ENCODE measurements at places on chromosomes 5 and 9.
A peak's percentile ranks its signal among the peaks of the same experiment; 100 is the strongest.

- no peak for DNase-seq
Observed at GRCh38 chr9:18429070-18429469, 44.9 kb upstream of the ADAMTSL1 start.

DNA sequence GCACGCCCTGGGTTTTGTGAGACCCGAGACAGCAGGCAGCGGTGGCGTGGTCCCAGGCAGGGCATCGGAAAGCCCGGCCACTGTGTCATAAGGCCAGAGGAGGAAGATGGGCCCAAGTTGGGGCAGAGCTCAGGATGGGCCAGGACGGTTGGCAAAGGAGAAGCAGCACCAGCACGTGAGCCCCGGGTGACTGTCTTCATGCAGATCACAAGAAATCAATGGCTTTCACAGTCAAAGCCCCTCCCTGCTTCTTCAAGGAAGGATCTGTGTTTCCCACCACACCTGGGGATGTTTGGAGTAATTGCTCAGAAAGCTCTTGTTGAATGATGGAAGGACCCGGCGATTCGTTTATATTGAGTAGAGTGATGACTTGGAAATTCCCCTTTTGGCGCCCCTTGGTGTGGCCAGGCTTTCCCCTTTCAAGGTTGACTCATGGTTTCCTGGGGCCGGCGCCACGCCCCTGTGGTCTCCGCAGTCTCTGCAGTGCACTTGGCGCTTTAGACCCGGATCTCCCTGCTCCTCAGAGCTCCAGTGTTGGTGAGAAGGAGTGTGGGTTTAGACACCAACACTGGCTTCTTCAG lies 52.1 kb downstream of the IL31RA start:
- DNase-seq: no peak

GRCh38 chr9:89701221-89701798 lies 96.5 kb downstream of the GADD45G start:
- no peak for DNase-seq

DNA sequence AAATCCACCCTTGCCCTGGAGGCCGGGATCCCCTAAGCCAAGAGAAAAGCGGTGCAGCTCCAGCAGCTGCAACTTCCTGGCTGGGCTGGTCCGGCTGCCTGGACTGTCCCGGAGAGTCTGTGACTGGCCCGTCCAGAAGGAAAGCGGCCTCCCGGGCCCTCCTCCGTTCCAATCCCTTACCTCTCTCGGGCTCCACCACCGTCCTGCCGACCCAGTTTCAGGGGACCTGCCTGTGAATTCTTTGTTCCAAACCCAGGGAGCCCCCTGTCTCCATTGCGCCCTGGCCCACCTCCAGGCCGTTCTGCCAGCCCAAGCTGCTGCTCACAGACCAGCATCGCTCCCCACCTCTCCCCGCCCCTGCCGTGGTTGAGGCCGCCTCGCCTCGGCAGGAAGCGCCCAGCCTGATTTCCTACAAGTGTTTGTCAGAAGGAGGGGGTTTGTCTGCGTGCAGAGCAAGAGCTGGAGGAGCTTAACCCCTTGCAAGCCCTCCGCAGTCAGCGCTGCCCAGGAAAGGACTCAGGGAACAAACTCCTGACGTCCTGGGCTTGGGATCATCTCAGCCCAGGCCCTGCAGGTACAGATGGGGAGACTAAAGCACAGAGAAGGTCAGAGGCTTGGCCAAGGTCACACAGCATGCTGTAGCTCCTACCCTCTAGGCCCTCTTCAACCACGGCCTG lies at the start of gene AKNA:
Gene AKNA, minus strand, starts transcription at position 303 of the 677 bp plus-strand sequence. CDS start 6,649 bp downstream, outside the sequence.
- no peak for DNase-seq

DNA sequence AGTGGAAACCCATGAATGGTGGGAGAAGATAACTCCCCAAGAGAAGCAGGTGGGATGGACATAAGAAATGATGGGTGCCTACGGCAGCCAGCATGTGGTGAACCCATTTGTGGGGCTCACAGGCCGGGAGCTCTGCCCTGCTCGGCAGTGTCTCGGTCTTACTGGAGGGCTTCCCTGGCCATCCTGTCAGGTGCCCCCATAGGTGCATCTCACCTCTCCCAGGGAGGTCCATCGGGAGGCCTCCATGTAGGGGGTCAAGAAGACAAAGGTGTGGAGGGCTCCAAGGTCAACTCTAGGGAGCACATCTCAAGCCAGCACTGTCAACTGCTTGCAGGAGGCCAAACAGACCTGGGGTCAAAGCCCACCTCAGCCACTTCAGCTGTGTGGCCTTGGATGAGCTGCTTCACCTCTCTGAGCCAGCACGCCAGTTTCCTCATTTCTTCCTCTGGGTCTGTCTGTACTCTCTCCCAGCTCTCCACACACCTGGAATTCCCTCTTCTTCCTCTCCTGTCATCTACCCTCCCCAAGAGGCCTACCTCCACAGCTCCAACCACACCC lies 10.5 kb upstream of the ADGRD2 start:
- no peak for DNase-seq

DNA sequence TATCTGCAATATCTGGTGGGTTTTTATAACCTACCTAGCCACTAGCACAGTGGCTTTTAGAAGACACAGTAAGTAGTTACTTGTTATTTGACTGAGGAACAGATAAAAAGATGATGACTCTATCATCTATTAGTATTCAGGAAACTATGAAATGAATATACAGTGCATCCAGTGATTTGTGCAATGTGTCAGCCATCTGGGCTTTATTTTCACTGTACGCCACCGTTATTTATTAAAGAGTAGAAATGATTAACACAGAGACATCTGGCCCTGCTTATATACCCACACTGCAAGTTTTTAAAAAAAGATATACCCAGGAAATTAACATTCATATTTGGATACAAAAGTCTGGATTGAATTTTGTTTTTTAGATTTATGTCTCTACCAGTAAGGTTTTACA lies 408.4 kb downstream of the PDE4D start:
- no peak for DNase-seq

GRCh38 chr9:85142496-85142911 lies 473.0 kb downstream of the NTRK2 start:
- no peak for DNase-seq

DNA sequence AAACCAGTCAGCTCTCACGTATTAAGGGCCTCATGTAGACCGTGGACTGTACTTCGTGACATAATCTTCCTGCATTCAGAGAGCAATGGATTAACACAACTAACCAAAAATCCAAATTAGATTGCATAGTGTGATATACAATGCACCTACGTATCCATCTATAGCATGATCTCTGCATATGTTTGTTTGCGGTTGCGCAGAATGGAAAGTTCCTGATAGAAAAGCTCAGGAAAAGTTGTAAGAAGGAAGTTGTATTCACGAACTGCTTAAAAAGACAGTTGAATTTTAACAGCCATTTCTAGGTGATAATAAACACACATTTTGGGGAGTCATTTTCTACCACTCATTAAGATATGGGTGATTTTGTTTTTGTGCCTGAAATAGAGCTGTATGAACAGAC lies 869.0 kb downstream of the TLE4 start:
- no peak for DNase-seq

- DNase-seq: no peak
Observed at GRCh38 chr5:139401546-139401945, 2.3 kb downstream of the SPATA24 start.

GRCh38 chr5:54883374-54884194 lies 101.8 kb downstream of the ESM1 start:
- peak; percentile 43 for DNase-seq

GRCh38 chr9:135036861-135037465 lies 50.5 kb upstream of the OLFM1 start:
- DNase-seq: no peak

DNA sequence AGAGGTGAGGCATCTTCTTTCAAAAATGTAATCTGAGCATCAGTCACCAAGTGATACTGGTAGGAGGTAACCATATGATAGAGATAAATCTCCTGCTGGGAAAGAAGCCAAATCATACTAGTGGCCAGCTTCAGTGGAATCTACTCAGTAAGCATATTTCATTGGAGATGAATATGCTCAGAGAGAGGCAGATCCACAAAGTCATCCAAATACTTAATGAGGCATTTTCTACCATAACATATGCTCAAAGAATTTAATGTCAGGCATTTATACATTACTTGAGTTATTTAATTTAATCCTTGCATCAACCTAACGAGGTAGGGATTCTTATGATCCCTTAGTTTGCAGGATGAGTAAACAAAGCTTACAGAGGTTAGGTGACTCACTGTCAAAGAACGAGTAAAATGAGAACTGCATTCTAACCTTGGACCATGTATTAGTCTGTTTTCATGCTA lies 50.9 kb upstream of the DMRTA1 start:
- peak; percentile 20 for DNase-seq

GRCh38 chr5:158882660-158883059 lies 217.1 kb downstream of the EBF1 start:
- no peak for DNase-seq

DNA sequence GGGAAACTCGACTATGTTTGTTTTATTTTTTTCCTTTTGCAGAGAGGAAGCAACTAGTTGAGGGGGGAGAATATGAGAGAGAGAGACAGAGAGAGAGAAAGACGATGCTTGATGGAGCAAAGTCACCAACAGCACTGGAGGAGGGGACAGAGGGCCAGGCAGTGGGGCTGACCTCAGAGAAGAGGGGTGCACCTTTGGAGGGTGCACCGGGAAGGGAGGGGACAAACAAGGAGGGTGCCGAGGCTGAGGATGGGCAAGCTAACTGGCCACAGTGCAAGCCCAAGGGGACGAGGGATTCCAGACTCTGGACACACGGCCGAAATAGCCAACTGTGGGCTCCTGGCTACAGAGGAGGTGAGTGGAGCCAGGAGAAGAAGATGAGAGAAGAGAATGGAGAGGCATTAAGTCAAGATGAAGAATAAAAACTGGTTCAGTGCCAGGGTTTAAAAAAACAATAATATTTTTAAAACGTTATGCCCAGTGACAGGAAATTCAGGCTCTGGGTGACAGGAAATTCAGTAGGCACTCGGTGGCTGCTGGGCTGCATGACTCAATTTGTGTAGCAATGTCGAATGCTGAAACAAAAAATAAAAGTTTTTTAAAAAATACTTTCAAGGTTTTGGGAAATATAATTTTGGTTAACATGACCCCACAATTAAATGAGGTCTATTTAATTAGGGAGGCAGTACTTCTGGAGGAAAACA lies 13.3 kb upstream of the GLRX start:
- no peak for DNase-seq

DNA sequence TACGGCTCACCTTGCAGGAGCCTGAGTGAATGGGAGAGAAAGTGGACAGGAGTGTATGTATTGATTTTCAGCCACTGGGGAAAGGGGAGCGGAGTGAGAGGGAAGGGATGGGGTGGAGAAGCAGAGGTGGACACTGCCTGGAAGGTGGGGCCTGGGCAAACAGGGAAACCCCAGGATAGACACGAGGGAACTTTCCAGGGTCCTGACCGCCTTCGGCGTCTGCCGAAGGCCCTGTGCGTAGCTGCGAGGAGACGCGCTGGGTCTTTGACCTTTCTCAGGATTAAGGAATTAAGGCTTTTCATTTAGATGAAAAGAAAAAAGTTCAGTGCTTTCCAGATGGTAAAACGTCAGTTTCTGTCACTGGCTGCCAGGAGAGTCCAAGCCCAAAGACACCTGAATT lies 134.6 kb upstream of the RAPGEF1 start:
- no peak for DNase-seq

DNA sequence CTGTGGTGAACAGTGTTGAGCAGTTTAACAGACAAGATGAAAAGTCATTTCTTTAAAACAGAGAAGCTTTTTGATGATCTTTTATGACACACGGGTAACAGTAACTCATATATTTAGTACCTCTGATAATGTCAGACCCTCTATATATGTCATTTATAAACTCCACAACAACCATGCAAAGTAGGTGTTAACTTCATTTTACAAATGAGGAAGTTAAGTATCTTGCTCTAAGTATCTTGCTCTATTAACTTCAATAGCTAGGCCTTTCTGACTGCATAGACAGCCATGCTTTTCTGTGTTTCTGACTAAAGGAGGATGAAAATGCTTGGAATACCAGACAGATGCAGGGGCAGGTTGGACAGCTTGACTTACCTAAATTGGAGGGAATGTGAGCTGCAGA lies 1.8 kb downstream of the NUDT2 start:
- no peak for DNase-seq

DNA sequence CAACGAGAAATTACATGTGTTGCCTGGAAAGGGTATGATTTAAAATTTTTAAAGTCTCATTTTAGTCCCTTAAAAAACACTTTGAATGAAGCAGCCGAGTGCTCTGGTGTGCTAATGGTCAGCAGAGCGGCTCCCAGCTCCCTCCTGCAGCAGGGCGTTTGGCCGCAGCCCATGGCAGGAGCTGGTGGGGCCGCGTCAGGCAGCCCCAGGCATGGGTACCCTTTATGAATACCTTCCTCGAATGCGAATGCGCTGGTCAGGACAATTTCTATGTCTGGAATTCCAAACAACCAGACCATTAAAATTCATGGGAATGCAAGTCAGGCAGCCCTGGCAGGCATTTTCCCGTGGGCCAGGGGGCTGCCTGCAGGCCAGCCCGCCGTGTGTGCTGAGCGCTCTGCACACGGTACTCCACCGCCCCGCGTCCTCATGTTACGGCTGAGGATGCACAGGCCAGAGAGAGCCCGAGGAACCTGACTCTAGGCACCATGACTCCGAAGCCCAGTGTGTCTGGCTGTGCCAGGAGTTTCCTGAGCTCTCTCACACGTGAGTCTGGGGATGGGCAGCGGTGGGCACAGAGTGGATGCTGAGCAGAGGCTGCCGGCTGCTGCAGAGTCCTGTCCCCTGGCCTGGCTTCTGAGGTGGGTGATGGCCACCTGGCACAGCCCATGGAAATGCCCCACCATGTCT lies 123.7 kb downstream of the WNK2 start:
- no peak for DNase-seq

- DNase-seq: no peak
Observed at GRCh38 chr9:69433392-69433791, 108.4 kb downstream of the ENTREP1 start.

DNA sequence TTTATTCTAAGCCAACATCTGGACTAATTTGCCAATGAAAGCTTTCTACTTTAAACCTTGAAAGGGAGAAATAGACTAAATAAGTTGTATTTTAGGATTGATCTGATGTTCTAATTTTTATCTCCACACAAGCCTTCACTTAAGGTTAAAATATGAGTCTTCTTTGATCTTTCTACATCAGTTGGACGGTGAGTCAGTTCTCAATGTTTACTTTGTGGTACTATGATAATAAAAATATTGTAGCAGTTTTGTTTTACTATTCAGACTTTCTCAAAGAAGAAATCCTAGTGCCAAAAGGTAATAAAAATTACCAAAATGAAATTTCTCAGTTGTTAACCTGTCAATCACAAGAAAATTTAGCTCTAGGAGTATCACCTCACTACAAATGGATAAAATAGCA lies 203.5 kb upstream of the RGMB start:
- no peak for DNase-seq

DNA sequence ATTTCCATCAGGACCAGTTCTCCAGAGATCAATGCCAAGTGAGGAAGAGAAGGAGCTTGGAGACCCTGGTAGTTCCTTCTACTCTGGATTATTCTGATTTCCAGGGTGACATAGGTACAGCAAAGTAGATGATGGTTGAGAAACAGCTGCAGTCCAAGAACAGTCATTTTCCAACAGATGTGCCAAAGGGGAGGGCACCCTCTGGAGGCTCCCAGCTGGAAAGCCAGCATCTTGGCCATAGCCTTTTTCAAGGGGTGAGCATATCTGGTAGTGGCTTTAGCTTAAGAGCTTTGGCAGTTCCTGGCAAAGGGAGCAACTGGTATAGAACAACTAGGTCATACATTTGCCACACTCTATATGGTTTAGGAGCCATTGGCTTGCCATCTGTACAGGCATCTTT lies 492.7 kb downstream of the RASEF start:
- no peak for DNase-seq

- peak; percentile 72 for DNase-seq
Observed at GRCh38 chr9:130053504-130054324, at the start of gene GPR107. Gene GPR107, plus strand, starts transcription at chr9:130053906. Its CDS starts 27 bp downstream, at chr9:130053933.

GRCh38 chr9:137138722-137139467 lies at the start of gene GRIN1:
Gene GRIN1, plus strand, starts transcription at chr9:137139154. Its CDS starts 333 bp downstream, at chr9:137139487.
- peak; percentile 59 for DNase-seq
